ENCODE measurements at places on chromosomes 1 and 21.
A peak's percentile ranks its signal among the peaks of the same experiment; 100 is the strongest.

DNA sequence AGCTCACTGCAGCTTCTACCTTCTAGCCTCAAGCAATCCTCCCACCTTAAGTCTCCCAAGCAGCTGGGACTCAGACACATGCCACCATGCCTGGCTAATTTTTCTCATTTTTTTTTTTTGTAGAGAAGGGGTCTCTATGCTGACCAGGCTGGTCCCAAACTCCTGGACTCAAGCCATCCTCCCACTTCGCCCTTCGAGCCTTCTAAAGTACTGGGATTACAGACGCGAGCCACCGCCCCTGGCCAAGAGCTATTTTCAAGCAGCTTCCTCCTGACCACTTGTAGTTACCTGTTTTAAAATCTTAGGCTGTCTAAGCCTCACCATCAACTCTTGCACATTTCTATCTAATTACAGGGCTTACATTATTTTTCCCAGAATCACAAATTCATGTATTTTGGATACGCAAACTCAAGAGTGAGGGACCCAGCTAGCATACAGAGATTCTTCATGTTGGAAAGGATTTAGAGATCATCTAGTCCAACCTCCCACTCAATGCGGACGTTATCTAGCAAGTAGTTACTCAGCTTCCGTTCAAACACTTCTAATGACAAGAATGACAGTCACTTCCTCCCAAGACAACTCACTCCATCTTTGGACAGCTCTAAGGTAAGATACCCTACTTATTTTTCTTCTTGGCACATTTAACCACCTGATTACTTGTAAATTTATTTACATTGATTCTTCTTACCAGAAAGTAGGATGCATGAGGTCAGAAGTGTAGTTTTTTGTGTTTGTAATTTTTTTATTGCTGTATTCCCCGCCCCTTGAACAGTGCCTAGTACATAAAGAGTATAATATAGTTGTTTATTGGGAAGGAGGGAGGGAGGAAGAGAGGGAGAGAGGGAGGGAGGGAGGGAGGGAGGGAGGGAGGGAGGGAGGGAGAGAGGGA, 65.4 kb downstream of the LUZP1 start:
- no peak for DNase-seq

DNA sequence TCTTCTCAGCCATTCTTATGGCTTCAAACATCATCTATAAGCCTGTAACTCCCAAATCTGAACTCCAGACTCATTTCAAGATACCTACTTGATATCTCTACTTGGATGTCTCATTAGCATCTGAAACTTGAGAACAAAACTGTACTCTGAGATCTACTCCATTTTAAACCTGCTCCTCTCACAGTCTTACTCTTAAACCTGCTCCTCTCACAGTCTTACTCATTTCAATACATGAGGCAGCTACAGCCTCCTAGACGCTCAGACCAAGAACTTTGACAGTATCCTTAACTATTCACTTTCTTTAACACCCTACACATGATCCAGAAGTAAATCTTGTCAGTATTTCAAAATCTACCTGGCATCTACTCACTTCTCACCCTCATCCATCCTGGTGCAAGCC, 54.3 kb downstream of the NBPF6 start:
- DNase-seq = no peak

- DNase-seq = no peak
Observed at GRCh38 chr1:59397139-59397858, 100.4 kb downstream of the FGGY start.

DNA sequence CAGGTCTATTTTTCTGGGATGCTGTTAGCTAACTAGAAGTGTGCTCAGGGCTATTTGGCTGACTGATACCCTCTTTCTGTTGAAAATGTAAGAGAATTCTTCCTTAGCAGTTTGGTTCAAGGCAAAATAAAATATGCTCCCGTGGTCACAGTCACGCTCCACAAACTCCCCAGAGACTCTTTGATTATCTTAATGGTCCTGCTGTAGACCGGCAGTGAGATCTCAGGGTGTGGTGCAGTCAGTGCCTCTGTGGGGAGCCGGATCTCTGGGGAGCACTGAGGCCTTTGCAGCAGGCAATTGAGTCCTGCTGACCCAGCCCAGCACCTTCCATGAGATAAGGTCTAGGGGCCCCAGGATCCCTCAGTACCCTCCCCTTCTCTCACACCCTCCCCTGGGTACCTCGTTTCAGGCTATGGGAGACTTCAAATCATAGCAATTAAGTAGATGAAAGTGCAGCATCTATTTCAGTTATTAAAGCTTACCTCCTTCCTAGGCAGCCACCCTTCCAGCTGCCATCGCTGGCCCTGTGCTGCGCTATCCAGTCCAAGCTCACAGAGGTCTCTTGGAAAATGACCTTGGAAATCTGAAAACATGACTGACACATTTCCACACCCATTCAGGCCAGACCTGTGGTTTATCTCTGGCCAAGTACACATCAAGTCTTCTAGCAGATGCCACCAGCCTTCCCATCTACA, 98.1 kb downstream of the SEC16B start:
- DNase-seq = no peak

GRCh38 chr1:76082062-76082461, 7.5 kb downstream of the ST6GALNAC3 start:
- DNase-seq = peak; percentile 33

GRCh38 chr1:13851726-13852125, 151.7 kb downstream of the PRDM2 start:
- no peak for DNase-seq

DNA sequence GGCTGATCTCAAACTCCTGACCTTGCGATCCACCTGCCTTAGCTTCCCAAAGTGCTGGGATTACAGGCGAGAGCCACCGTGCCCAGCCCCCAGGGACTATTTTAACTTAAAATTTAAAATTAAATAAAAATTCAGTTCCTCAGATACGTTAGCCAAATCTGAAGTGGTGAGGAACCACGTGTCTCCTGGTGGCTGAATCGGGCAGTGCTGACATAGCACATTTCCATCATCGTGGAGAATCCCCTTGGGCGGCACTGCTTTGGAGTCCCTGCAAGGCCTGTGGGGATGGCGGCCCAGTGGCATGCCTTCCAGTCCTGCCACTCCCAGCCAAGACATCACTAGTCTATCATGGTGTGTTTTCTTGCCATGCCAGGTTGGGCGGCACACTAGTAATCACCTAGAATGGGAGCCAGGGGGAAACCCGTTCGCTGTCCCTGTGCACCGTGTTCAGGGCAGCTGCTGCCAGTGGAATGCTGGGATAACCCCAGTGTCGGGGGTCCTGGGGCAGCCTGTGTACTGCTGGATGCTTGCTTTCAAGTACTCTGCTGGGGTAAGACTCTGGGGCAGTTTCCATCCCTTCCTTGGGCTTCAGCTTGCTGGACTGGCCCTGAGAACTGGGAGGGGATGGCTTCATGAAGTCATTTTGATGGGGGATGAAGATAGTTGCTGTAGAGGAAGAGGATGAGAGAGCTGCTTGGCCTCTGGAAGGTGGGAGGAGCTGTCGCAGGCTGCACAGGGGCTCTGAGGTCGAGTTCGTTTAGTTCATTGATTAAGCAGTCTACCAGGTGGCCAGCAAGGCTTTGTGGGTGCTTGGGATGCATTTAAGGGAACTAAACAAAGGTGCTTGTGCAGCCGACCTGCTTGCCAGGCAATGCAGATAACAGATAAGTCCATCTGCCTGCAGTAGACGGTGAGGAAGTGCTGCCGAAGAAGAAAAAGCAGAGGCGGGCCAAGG, 4.6 kb downstream of the ZBTB48 start:
- no peak for DNase-seq

DNA sequence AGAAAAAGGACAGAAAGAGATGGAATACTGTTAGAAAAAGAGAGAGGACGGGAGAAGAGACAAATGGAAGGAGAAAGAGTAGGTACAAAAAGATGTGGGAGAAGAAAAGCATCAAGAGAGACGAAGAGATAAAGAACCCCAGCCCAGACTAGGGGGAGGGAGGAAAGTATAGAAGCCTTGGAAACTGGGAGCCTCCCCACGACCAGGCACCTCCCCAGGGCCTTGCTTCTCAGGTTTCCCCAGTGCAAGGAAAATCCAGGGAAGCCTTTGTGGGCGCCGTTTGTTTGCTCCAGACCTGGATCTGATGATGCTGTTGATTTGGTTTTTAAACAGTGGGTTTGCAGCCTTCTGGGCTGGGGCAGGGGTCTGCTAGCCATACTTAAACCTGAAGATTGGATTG, 15.2 kb upstream of the ALX3 start:
- DNase-seq = no peak

DNA sequence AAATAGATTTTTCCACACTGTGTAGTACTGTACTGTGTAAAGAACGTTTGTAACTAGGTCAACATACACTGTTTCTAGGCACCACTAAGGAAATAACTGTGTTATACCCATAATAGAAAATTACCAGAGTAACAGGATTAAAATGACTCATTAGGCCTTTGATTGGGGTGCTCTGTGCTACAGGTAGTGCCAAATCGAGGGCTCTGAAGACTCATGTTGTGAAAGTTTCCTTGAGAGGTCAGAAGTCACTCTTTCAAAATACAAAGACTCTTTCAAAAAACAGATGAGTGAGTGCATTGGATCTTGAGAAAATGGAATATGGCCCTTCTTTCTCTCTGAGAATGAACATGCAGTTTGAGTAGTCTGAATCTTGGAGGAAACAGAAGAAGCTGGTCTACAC, 143.0 kb downstream of the MRPL39 start:
- DNase-seq = no peak

GRCh38 chr1:172148213-172148612, 272.3 kb upstream of the C1orf105 start:
- no peak for DNase-seq

- no peak for DNase-seq
Observed at GRCh38 chr1:113858418-113858817, 13.1 kb downstream of the PTPN22 start.

- DNase-seq = no peak
Observed at GRCh38 chr21:39098696-39099200, 84.5 kb downstream of the PSMG1 start.

DNA sequence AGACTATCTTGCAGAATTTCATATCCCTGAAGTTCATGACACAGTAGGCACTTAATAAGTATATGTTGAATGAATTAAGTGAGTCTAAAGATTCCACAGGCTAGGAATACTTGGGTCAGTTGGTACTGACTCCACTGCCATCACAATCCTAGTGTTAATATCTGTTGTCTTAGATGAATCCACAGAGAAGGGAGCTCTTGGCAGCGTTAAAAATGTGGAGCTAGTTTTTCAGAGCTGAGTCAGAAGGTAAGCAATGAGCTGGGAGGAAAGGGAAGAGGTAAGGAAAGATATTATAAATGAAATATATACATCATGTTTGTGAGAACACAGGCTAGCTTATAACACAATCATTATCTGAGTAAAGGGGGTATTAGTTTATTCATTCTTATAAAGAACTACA, 21.8 kb upstream of the GORAB start:
- no peak for DNase-seq

- no peak for DNase-seq
Observed at GRCh38 chr21:21295303-21295702, 297.1 kb downstream of the NCAM2 start.

DNA sequence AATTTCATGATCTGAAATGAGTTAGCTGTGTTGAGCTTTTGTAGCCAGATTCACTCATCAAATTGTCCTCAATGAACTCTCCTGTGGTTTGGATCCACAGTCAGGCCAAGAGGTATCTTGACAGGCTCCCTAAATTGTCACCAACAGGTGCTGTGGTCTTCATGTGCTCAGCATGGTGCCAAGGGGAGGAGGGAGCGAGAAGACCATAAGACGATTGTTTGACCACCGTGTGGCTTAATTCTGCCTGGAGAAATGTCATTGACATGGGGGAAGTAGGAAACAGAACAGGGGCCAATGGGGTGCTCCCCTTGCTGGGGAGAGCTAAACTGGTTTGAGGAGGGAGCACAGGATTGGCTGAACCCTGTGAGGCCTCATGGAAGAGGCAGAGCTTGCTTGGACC, 219.3 kb downstream of the KCNJ6 start:
- no peak for DNase-seq

DNA sequence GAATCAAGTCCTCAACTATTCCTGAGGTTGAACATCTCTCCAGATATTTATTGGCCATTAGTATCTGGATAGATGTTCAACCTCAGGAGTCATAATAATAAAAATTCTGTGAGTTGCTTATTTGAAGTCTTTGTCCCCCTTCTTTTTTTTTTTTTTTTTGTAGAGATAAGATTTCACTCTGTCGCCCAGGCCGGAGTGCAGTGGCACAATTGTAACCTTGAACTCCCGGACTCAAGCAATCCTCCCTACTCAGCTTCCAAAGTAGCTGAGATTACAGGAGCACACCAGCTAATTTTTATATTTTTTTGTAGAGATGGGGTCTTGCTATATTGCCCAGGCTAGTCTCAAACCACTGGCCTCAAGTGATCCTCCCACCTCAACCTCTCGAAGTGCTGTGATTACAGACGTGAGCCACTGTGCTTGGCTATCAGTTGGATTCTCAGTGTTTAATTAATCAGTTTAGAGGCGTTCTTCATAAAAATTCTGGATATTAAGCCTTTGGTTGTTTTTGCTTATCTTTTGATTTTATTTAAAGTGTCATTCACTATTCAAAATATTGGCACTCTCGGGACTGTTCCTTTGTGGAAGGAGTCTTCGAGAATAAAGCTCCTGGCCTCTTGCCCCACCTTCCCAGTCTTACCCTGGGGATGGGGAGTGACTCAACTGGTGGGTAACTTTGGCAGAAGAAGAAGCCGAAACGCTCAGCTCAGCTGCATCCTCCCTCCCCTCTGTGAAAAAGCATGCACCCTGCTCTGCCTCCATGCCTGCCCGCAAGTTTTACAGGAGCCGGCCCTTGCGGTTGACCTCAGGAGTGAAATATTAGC, 11.2 kb upstream of the HYI start:
- no peak for DNase-seq

GRCh38 chr1:192797891-192798290, 10.9 kb upstream of the RGS2 start:
- no peak for DNase-seq

GRCh38 chr1:69433073-69433472, 134.6 kb upstream of the LRRC7 start:
- DNase-seq = no peak

GRCh38 chr1:52238887-52239707, 97.2 kb downstream of the ZFYVE9 start:
- DNase-seq = no peak

- peak; percentile 3 for DNase-seq
Observed at GRCh38 chr1:100750005-100750885, 30.7 kb downstream of the VCAM1 start.

DNA sequence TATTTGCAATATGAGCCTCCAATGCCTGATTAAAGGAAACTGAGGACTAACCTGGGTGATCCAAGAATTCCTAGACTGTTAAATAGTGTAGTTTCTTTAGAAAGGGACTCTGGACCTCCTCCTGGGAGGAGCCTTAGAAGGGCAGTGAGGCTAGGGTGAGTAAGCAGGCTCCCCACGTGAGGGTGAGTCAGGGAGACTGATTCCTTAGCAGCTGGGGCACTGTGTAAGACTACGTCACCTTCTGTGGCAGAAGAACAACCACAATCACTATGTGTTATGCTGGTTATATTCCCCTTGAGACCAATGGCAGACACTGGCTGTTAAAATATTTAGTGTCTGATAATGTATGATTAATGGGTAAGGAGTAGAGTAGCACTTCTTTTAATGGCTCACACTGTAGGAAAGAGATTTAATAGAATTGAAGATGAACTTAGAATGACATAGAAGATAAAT, 53.3 kb upstream of the SYT14 start:
- no peak for DNase-seq

- DNase-seq = no peak
Observed at GRCh38 chr21:37763298-37763697, 153.0 kb downstream of the KCNJ6 start.
